ENCODE measurements at places on chromosomes 2 and 18. TPM values are rescaled to one million over a fixed set of nuclear protein-coding genes. Genes with fewer than 3 reads are reported as not detected.

The SLC14A1 gene
- total RNA-seq: 0.80 TPM

GRCh38 chr2:84878459-84878858 lies 2.4 kb downstream of the TRABD2A start:
- no peak for DNase-seq

The ECEL1 gene
- total RNA-seq: 0.10 TPM

DNA sequence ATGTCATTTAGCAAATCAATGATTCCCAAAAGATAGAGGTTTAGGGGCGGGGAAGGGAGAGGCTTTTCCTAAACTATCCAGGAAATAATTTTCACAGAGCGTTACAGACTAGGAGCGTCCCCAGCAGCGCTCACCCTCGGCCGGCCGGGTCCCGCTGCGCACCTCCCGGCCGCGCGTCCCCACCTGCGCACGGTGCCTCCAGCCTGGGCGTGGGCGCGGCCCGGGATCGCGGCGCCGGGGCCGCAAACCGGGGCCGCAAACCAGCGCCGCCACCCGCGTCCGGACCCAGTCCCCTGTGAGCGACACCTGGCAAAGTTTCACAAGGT lies 684 bp upstream of the ZCCHC2 start:
- DNase-seq: no peak

DNA sequence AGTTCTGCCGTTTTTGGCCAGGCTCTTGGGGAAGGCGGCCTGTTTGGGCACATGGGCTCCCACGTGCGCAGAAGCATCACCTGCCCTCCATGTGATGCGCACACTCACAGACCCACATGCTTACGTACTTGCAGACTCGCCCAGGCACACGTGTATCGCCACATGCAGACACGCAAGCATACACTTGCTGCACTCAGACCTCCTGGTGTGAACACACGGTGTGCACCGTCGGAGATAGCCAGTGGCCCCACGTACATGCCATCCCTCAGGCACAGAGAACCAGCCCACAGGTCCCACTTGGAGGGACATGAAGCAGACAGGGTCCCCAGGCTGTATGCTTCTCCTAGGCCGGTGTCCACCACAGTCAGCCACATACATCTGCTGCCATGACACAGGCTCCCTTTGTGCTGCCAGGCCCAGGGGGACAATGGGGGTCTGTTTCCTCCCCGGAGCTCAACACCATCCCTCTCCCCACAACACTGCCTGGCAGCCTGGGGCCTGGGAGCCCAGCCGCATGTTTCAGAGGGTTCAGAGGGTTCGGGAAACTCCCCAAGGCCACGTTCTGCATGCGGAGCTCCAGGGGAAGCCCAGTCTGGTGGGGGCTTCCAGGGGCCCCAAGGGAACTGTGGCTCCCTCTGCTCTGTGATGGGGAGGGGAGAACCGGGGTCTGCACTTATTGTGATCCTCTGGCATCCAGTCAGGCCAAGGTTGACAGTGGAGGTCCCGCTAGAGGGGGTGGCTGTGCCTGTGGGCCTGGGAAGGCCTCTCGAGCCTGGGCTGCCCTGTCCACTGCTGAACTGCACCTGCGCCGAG lies 208.1 kb upstream of the HAAO start:
- no peak for DNase-seq

Data from activated CD4-positive, alpha-beta memory T cell treated with anti-CD3 and anti-CD28 coated beads for 36 hours (primary cell).